GM19239 (cell line): ENCODE measurements at places on chromosomes 6 and 20.

- DNase-seq: no peak
Observed at GRCh38 chr6:87281426-87281825, 41.0 kb upstream of the SMIM8 start.

GRCh38 chr20:6767536-6768227, at the start of gene BMP2:
BMP2 (plus strand) TSS chr20:6767686; CDS start chr20:6770127, 2,441 bp downstream.
- DNase-seq: peak; percentile 65

DNA sequence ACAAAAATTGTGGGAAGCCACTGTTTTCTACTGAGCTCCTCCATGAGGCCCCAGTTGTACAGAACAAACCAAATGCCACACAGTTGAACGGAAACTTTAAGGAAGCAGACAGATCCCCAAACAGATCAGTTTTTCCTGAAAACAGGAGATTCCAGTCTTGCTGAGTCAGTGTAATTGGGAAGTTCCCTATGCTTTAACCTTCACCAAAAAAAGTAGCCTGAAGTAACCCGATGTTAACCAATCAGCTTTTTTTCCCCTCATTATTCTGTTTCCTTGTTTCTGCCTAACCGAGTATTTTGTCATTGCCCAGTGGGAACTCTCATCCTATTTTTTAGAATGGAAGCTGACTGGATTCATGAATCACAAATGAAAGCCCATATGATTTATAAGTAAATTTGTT, 36.7 kb downstream of the MARCKS start:
- DNase-seq: no peak

DNA sequence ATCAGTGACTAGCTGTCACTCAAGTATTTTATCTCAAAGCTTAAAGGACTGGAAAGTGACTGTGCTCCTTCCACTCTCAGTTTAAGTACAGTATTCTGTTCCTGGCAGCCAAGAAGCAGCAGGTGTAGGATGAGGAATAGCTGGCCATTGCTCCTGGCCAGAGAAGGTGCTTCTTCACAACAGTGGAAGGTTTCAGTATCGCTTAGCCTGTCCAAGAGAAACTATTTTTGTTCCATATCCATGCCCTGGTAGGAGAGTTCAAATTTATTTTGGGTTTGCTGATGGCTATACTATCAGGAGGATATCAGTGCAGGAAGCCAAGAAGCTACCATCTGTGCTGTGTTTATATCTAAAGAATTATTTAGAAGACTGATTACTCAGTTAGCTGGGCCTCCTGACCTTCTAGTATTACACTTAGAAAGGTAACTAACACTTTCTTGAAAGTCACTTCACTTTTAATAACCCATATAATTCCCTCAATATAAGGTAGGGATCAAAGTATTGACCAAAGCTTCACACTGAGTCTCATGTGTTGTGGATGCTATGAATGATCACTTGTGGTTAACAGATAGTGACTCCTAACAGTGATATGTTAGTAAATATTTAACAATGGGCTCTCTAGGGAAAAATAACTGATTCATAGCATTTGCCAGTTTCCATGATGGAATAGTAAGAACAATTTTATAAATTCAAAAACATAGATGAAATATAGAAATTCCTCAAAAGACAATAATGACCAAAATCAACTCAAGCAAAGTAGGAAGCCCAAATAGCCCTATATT, 99.9 kb downstream of the AIG1 start:
- DNase-seq: no peak
